NCI-H2107 (cell line): ENCODE measurements at places on chromosomes 16 and 17.

DNA sequence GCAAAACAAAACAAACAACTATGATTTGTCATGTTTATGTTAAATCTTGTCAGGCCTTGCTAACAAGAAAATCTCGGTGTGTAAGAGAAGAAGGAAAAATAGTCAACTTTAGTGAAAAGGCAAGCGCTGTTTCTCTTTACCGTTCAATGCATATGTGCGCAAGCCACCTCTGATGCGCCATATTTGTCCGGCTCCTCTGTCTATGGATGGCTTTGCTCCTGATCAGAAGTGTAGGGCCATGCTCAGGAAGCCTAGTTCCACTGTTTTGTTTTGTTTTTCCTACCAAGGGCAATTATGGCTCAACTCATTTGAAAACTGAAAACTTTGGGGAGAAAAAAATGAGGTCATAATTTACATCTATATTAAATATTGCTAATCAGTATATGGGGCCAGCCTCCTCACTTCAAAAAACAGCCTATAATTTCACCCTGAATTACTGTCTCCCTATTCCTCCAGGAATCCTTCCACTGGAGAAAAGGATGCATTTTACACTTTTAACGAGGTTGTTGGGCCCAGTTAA, 4.5 kb downstream of the MAF start:
- no peak for DNase-seq

DNA sequence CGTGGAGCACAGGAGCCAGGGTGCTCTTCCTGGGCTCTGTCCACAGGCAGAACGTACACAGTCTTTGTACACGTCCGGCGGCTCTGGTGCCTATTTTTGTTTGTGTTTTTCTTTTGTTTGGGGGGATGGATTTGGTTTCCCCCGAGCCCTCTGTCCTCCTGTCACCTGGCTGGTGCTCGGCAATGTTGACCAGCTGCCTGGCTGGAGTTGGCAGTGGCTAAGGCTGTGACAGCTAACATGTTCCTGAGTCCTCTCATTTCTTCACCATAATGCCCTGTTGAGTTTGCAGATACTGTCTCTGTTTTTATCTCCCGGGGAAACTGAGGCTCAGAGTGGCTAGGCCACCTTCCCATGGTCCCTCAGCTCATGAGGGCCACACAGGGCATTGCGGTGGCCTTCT, 25.7 kb downstream of the MAPT start:
- no peak for DNase-seq

DNA sequence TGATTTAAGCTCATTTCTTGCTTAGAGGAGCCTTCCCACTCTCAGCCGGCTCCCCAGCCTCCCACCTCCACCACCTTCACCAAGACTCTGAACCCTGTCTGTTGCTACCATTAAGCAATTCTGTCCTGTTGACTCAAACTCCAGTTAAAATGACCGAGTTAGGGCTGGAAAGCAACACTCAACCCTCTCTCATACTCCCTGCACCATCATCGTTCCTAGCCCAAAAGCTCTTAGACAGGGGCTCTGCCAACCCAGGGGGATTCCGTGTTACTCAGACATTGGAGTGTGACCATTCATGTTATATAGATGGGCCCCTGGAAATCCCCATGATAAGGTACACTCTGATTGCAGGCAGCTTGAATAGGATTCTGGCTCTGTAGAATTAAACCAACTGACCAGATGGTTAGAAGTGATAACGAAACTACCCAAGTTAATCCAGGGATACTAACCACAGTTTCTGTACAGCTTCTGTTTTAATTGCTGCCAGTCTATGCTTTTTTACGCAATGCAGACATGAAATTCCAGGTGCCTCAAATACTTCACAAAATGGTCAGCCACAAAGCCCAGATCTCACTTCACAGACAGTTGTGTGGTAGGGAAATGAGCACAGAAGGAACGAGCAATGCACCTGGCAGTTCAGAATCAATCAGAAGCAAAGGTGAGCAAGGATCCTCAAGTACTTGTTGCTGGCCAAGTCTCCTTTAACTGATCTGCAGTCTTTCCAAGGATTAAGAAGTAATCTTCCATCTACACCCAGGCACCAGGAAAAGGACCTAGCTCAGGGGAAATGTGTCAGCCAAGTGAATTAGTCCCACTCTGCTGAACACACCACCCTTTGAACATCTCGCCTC, 2.1 kb downstream of the SSTR2 start:
- DNase-seq, result no peak

DNA sequence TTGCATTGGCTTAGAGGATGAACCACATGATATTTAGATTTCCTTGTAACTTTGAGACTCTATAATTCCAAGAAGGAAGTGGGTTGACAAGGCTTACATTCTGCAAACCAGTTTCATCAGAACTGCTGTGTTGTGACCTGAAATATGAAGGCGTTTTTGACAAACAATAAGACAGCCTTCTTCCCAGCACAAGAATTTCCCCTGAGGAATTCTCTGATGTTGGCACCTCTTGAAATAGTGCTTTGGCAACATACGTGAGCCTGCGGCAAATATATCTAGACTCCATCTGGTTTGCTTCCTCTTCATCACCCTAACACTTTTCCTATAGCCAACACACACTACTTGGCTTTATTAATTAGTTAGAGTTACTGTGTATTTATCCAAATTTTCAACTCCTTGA, 585.5 kb upstream of the SOX9 start:
- no peak for DNase-seq

DNA sequence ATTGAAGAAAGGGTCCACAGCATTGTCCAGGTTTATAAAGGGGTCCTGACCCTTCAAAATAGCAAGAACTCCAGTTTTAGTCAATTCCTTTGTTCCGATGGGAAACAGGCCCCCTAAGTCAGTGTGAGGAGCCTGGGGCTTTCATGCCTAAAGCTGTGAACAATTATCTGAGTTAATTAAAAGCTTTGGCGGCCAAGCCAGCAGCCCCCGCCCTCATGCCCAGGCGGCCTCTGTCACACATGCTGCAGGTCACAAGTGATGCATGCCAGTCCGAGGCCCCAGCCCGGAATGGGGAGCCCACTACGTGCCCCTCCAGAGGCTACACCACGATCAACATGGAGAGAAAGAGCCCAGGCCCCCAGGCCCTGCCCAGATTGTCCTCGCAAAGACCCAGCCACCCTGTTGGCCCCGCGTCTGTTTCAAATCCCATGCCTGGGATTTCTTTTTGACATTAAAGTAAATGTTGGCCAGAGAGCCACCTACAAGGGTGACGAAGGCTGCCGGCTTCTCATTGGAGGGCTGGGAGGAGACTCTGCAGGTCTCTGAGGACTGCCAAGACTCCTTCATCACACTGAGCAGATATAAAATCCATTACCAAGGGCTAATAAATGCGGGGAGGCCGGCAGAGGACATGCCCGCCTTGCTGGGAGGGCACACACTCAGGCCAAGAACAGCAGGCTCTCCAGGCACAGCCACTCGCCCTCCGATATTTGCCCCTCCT, 14.5 kb upstream of the PITPNM3 start:
- DNase-seq, result no peak

- DNase-seq, result peak; percentile 39
These were observed 11.4 kb downstream of the CCR7 start for GRCh38 chr17:40553694-40554534.

- DNase-seq, result no peak
These were observed 34.5 kb downstream of the TBC1D16 start for GRCh38 chr17:80000981-80001775.

DNA sequence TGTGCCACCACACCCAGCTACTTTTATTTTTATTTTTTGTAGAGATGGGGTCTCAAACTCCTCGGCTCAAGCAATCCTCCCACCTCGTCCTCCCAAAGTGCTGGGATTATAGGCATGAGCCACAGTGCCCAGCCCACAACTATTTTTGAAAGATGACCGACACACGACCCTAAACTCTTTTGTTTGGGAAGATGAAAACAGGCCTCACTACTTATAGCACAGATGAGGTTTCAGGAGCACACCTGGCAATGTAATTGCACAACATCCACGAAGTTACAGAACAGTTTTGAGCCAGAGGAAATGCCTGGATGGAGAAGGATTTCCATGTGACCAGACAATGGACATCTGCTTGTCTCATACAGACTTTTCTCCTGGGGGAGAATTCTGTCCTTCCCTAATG, 43.4 kb upstream of the PRSS54 start:
- no peak for DNase-seq

- DNase-seq, result no peak
These were observed 18.4 kb downstream of the MYH1 start for GRCh38 chr17:10499950-10500349.

GRCh38 chr16:58492735-58493134, 7.2 kb upstream of the NDRG4 start:
- no peak for DNase-seq

DNA sequence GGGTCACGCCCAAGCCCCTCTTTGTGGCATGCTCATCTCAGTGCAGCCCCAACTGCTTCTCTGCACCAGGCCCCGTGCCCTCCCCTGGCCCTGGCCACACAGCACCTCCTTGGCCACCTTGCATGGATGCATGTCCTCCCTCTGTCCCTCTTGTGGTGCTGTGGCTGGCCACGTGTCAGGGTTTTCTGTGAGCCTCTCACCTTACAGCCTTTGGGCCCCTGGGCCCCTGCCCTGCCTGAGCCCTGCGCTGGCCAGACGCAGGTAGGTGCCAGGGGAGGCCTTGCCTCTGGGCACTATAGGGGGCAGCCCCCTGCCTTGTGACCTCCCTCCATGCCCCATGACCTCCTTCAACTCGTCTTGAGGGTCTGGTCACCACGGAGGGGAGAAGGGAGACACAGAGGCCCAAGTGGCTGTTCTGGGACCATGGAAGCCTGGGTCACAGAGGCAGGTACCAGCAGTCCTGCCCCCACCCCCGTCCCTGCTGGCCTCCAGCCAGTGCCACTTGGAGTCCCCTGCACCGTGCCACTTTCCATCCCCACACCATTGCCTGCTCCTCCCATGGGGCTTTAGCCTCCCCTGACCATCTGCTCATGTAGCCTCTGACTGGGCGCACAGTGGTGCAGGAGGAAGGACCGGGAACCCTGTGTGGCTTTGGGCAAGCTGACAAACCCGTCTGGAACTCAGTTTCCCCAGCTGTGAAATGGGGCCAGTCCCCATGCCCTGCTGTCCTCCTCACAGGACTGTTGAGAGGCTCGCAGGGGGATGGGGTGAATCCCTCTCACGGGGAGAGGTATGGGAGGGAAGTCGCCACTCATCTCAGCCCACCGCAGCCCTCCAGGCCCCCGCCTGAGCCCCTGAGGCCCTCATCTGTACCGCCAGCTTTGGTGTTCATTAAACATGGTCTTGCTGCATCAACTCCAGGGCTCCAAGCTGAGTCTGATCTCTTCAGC, 11.5 kb upstream of the ATP6V0C start:
- no peak for DNase-seq

- peak; percentile 44 for DNase-seq
These were observed 9.2 kb upstream of the CD300A start for GRCh38 chr17:74457146-74457819.

GRCh38 chr16:49471038-49471727, 97.6 kb downstream of the C16orf78 start:
- no peak for DNase-seq

DNA sequence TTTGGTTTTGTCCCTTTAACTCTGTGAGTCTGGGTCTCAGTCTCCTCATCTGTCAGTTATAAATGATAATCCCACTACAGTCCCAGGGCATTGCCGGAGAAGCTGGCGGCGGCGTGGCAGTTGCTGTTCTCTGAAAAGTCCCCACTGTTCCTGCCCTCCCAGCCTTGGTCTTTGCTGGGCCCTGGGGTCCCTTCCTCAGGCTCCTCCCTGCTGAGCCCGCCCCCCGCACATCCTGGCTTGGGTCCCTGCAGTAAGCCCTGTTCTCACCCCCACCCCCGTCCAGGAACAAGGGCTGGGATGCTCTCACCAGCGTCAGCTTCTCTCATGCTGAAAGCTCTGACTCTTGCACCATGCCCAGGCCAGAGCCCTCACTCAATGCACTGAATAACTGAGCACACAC, 35.3 kb upstream of the PEMT start:
- DNase-seq, result no peak

DNA sequence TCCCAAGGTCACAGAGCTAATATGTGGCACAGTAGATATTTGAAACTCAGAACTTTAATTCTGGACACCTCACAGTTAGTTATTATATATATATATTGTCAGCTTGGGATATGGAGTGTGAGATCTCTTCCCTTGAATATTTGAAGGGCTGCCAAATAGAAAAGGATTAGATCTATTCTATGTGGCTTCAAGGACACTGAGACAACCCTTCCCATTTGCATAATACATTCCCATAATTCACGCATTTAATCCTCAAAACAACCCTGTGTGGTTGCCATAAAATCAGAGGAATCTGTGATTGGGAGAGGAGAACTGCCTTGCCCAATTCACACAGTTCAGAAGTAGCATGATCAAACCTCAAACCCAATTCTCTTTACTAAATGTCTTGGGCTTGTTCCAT, 365.8 kb upstream of the DYNLRB2 start:
- DNase-seq, result no peak

- DNase-seq, result no peak
These were observed 21.7 kb upstream of the SMURF2 start for GRCh38 chr17:64683796-64684195.

DNA sequence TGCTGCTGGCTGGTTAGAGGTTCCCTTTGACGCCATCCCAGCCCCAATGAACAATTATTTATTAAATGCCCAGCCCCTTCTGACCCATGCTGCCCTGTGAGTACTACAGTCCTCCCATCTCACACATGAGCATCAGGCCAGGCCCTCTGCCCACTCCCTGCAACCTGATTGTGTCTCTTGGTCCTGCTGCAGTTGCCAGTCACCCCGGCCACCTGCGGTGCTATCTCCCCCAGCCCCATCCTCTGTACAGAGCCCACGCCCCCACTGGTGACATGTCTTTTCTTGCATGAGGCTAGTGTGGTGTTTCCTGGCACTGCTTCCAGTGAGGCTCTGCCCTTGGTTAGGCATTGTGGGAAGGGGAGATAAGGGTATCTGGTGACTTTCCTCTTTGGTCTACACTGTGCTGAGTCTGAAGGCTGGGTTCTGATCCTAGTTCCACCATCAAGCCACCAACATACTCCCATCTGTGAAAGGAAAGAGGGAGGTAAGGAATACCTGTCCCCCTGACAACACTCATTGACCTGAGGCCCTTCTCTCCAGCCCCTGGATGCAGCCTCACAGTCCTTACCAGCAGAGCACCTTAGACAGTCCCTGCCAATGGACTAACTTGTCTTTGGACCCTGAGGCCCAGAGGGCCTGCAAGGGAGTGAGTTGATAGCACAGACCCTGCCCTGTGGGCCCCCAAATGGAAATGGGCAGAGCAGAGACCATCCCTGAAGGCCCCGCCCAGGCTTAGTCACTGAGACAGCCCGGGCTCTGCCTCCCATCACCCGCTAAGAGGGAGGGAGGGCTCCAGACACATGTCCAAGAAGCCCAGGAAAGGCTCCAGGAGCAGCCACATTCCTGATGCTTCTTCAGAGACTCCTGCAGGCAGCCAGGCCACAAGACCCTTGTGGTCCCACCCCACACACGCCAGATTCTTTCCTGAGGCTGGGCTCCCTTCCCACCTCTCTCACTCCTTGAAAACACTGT, 11.3 kb downstream of the CX3CL1 start:
- no peak for DNase-seq

DNA sequence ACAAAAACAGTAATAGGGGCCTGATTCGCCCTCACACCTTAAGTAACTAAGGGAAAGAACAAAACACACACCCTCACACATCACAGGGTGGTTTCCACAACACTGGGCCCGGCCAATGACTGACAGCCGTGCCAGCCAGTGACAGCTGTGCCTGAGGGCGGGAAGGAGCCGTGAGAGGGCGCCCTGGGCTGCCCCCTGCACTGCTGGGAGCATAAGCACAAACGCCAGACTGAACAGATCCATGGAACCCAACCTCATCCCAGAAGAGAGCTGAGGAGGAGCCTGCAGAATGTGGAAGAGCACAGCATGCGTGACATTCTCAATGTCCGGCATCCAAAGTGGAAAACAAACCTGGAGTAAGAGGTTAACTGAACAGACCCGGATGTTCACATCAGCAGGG, 16.0 kb downstream of the CSNK1D start:
- DNase-seq, result no peak
